ENCODE measurements at places on chromosomes 1 and 21.
A peak's percentile ranks its signal among the peaks of the same experiment; 100 is the strongest.

DNA sequence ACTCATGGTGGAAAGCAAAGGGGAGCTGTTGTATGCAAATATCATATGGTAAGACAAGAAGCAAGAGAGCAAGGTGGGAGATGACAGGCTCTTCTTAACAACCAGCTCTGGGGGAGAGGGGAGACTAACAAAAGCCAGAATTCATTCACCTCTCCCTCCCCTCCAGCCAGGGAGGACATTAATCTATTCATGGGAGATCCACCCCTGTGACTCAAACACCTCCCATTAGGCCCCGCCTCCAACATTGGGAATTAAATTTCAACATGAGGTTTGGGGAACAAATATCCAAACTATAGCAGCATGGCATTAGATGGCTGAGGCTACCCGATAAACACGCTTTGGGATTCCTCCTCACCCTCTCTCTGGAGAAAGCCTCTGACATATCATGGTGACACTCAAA, 210.6 kb downstream of the RHOU start:
- DNase-seq = no peak

- DNase-seq = no peak
These were observed 279.0 kb downstream of the PTPRU start for GRCh38 chr1:29515170-29515955.

- DNase-seq = no peak
These were observed 9.2 kb downstream of the CLDN8 start for GRCh38 chr21:30206551-30207251.

GRCh38 chr1:162570718-162571117, 9.2 kb downstream of the UAP1 start:
- no peak for DNase-seq

- no peak for DNase-seq
These were observed 1.3 kb upstream of the TXNIP start for GRCh38 chr1:145997718-145998023.

DNA sequence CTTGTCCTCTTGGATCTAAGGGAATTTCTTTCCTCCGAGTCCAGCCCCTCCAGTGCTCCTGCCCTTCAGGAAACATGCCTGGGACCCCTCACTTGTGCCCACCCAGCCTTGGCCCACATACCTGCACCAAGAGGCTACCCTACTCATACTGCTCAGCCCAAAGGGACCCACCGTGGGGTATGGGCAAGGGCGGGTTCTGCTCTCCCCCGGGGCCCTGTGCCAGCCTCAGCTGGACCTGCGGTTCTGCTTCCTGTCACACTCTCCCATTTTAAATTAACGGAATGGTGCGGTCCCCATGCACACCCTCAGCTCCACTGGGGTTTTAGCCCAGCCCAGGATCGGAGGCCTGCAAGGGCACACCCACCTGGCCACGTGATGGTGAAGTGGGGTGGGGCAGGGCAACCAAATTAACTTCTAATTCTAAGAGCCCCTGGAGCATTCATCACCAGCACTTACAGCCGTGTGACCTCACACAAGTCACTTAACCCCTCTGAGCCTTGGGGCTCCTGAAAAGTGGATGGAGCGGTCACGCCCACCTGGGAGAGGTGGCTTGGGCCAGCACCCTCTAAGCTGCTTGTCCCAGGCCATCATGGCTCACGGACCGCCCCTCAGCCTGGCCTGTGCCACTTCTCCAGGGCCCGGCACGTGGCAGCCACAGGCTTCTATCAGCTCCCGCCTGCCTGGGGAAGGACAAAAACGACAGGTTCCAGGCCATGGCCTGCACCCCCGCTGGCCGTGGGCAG, 28.3 kb downstream of the TP73 start:
- peak; percentile 41 for DNase-seq

DNA sequence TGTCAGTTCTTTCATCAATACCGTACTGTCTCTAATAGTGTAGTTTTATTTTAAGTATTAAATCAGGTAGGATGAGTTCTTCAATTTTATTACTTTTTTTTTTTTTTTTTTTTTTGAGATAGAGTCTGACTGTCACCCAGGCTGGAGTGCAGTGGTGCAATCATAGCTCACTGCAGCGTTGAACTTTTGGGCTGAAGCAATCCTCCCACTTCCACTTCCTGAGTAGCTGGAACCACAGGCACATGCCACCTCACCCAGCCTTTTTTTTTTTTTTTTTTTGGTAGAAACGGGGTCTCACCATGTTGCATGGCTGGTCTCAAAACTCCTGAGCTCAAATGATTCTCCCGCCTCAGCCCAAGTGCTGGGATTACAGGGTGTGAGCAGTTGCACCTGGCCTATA, 44.3 kb downstream of the INAVA start:
- no peak for DNase-seq

GRCh38 chr1:151371370-151372057, 991 bp downstream of the SELENBP1 start:
- DNase-seq = peak; percentile 76

DNA sequence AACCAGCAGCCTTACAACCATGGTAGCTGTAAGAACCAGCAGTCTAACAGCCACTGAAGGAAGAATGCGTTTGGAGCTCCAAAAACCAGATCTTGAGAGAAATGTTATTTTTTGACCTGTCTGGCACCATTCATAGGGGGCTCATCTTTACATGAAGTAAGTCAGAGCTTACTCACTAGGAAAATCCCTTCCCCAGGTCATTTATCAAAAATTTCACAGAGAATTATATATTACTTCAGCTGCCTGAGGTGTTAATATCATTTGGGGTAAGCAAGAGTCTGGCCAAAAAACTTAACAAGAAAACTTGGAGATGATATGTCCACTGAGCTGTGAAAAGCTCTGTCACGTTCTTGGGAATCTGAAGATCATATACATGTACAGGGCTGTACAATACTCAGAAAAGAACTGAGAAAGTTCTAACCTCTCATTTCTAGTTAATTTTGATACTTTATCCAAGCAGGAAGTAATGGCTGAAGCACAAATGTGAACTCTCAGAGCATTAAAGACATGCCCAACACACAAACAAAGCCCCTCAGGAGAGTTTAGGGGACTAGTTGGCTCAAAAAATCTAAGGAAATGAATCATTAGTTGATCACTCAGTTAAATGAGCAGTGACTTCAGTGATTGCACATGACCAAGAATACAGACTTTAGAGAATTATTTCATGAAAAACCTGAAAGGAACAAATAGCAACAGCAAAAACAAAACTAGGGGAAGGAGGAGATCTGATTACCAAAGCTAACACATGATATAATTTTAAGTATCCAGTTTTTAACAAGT, 681.1 kb downstream of the LTN1 start:
- DNase-seq = no peak

- DNase-seq = no peak
These were observed 70.3 kb downstream of the SIM2 start for GRCh38 chr21:36769051-36769839.

DNA sequence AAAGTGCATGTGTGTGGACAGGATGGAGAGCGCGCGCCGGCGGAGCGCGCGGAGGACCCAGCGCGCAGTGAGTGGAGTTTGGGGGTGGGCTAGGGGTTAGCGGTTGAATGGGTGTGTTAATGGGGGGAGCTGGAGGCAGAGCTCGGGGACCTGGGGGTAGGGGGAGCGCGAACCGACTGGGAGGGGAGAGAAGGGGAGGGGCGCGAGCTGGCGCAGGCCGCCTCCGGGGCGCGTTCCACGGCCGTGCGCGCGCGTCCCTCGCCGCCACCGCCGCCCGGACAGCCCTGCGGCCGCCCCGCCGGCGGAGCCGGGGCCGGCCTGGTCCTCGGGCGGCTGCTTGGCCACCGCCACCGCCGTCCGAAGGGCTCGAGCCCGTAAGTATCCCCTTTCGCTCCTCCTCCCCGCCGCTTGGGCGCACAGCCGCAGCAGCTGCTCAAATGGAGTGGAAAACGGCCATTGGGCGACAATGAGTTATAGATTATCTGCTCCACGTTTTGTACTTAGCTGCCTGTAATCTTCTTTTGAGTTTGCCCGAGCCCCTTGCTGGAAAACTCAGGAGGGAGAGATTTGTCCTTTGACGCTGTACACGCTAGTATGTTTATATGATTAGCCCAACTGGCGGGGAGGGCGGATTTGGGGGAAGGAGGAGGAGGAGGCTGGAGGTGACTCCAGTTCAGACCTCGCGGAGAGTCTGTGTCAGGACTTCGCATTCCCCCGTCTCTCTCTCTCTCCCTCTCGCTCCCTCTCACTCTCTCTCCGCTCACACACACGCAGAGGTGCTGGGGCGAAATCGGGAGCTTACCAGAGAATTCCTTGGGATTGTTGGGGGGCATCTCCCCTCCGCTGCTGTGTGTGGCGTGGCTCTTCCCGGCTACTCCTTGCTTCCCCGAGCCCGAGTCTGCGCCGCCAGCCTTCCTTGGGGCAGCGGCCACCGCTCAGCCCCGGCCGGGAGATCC, at the start of gene ADGRL2:
Gene ADGRL2, plus strand, starts transcription at position 240 of the 956 bp plus-strand sequence. CDS start 36,051 bp downstream, outside the sequence.
- DNase-seq = peak; percentile 78

- no peak for DNase-seq
These were observed 159.8 kb downstream of the PBX1 start for GRCh38 chr1:164718821-164719220.

Measured in Right ventricle myocardium inferior (tissue), 1 donor.